ENCODE measurements at places on chromosomes 2 and 18.

GRCh38 chr18:111306-112014, 46.9 kb upstream of the USP14 start:
- DNase-seq: no peak

GRCh38 chr2:48001498-48001897, 95.2 kb upstream of the FBXO11 start:
- DNase-seq: no peak

GRCh38 chr2:8893978-8894820, 56.8 kb upstream of the KIDINS220 start:
- no peak for DNase-seq

- peak; percentile 7 for DNase-seq
These were observed 73.8 kb downstream of the EIPR1 start for GRCh38 chr2:3303583-3304406.

DNA sequence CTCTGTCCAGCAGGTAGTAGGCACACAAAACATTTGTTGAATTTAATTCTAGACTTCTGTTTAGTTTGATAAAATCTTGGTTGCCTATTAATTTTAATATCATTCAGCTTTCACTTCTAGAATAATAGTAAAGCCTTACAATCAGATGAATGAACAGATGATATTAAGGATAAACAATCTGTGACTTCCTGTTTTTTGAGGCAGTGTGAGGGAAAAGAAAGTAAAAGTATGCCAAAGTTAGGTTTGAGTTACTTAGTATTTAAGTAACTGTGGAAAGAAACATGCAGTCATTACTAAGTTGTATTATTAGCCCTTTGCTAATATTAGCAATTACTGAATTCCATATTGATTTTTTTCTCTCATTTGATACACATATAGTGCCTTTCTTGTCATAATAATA, 31.5 kb downstream of the EPB41L5 start:
- DNase-seq: no peak

- DNase-seq: no peak
These were observed 2.9 kb upstream of the CIDEA start for GRCh38 chr18:12251311-12251710.

- no peak for DNase-seq
These were observed 136.5 kb upstream of the ITGA4 start for GRCh38 chr2:181320638-181321037.

DNA sequence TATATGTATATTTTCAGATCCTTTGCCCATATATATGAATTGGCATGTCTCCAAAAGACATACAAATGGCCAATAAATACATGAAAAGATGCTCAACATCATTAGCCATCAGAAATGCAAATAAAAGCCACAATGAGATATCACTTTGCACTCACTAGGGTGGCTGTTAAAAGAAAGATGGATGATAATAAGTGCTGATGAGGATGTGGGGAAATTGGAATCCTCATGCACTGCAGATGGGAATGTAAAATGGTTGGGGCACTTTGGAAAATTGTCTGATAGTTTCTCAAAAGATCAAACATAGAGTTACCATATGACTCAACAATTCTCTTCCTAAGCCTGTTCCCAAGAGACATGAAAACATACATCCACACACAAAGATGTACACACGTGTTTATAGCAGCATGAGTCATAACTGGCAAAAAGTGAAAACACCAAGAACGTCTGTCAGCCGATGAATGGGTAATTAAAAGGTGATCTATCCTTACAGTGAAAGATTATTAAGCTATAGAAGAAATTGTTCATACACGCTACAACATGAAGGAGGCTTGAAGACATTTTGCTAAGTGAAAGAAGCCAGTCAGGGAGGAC, 19.7 kb downstream of the NGEF start:
- DNase-seq: no peak

Data from GM04503 (cell line).